T1000 (cell line): ENCODE measurements at places on chromosomes 7 and 10.

DNA sequence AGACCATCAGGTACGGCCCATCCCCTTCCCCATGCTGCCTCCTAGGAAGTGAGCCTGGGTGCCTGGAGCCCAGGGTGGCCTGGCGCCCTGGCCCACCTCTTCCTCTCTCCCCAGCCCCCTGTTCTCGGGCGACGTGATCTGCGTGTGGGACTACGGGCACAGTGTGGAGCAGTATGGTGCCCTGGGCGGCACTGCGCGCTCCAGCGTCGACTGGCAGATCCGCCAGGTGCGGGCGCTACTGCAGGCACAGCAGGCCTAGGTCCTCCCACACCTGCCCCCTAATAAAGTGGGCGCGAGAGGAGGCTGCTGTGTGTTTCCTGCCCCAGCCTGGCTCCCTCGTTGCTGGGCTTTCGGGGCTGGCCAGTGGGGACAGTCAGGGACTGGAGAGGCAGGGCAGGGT is 17.0 kb downstream of the ASL start:
- DNase-seq = no peak

GRCh38 chr7:153567426-153567825 is 484.8 kb upstream of the DPP6 start:
- no peak for DNase-seq

- DNase-seq = no peak
Observed at GRCh38 chr7:127858091-127858914, 172.9 kb downstream of the LRRC4 start.

- DNase-seq = no peak
Observed at GRCh38 chr10:64345856-64346255, 824.7 kb downstream of the REEP3 start.

- DNase-seq = no peak
Observed at GRCh38 chr10:83580373-83581012, 558.8 kb upstream of the GHITM start.

DNA sequence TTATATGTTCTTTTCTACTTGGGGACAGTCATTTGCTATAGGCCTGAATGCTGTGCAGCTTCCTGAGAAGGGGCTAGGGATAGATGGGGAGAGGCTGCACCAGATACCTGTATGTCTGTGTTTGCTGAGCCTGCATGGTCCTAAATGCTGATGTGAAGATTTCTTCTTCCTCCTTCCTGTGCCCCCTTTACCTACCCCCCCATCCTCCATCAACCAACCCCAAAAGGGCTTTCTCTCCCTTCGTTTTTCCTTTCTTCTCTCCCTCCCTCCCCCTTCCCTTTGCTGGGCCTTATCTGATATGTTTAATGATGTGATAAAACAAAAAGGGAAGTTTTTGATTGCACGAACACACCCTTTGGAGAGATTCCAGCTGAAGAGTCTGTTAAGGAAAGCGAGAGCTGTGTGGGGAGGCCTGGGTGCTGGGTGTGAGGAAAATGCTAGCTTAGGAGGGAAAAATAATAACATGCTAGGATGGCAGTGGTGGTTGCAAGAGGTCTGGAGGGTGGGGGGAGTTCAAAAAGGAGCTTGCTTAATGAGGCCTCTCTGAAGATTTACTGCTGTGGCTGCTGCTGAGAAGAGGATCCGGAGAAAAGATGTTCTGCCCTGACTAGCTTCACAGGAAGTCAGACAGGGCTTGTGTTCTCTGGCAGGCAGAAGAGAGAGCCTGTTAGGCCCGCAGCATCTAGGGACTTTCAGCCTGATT is 101.8 kb downstream of the SAMD9 start:
- no peak for DNase-seq

- DNase-seq = no peak
Observed at GRCh38 chr10:132609211-132609610, 71.6 kb downstream of the INPP5A start.
